Activated naive CD4-positive, alpha-beta T cell treated with anti-CD3 and anti-CD28 coated beads, Interleukin-2, amount 50 U/mL, for 16 hours (primary cell): ENCODE measurements at places on chromosomes 7 and 10.

GRCh38 chr7:68176974-68177373 lies 1180.3 kb downstream of the TYW1 start:
- no peak for DNase-seq

- no peak for DNase-seq
Measured at GRCh38 chr10:5404208-5405041, at the start of gene TUBAL3. Gene TUBAL3 (minus strand): TSS chr10:5404828. CDS start chr10:5404792, 36 bp downstream.

- DNase-seq: no peak
Measured at GRCh38 chr7:67267914-67268313, 271.3 kb downstream of the TYW1 start.

GRCh38 chr7:43844662-43845061 lies 24.7 kb downstream of the MRPS24 start:
- no peak for DNase-seq

DNA sequence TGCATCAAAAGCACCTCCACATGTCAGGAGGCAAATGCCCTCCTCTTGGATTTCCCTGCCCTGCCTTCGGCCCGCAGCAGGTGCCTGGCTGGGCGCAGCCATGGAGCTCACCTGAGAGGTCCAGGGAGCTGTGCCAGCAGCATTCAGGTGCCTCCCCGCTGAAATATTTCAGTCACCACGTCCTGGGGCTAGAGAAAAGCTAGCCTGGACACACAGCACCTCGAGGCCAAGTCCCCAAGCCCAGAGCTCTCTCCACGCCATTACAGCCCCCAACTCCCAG lies 102.7 kb downstream of the MAD1L1 start:
- no peak for DNase-seq

DNA sequence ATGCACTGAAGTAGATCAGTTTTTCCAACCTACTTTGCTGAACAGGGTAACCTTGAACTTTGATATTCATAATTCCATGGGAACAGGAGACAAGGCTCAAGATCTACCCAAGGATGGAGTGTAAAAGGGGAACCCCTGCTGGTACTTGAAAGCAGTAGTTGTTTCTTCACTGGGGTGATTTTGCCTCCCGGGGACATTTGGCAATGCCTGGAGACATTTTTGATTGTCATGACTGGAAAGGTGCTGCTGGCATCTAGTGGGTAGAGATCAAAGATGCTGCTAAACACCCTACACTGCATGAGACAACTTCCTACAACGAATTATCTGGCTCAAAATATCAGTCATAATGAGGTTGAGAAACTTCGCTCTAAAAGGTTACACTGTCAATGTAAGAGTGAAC lies 214.8 kb upstream of the CTBP2 start:
- no peak for DNase-seq

DNA sequence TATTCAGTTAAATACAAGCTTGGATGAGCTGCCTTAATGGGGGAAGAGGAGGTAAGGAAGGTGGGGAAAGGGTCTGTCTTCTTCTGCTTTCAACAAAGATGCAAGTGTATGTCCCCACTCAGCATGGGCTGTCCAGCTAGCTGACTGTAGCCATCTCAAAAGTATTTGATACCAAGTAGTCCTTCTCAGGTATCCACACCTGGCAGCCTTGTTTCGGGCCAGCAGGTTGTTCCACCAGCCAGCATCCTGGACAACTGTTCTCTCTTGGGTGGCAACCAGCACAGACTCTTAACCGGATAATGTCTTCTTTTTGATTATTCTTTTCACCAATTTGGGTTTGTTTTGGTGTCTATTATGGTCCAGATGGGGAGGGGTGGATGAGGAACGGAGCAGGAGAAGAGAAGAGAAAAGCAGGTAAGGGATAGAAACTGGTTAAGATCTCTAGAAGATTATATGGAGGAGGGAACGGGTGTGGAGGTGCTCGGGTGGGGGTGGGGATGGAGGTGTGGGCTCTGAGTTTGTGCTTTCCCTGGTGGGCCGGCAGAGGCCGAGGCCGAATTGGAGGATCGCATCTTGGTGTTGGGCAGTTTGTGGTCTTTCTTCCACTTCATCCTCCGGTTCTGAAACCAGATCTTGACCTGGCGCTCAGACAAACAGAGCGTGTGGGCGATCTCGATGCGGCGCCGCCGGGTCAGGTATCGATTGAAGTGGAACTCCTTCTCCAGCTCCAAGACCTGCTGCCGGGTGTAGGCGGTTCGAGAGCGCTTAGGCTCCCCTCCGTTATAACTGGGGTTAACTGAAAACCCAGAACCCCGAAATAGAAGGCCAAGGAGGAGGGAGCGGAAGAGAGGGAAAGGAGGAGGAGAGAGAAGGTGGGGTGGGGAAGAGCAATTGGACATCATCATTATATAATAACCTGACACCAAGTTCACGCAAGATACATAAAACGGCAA lies 1.5 kb downstream of the HOXA4 start:
- DNase-seq: no peak
